ENCODE measurements at places on chromosomes 6 and 20. TPM values are rescaled to one million over a fixed set of nuclear protein-coding genes. Genes with fewer than 3 reads are reported as not detected.

GRCh38 chr20:60055740-60056139 is 97.5 kb downstream of the CDH26 start:
- no peak for DNase-seq

GRCh38 chr6:142845143-142845571 is 99.8 kb downstream of the HIVEP2 start:
- DNase-seq, result no peak

CLPSL2 gene
- not detected for polyA plus RNA-seq

KCNB1 gene
- polyA plus RNA-seq, result not detected

- no peak for DNase-seq
These were observed 22.7 kb upstream of the MCM3 start for GRCh38 chr6:52306972-52307870.

DNA sequence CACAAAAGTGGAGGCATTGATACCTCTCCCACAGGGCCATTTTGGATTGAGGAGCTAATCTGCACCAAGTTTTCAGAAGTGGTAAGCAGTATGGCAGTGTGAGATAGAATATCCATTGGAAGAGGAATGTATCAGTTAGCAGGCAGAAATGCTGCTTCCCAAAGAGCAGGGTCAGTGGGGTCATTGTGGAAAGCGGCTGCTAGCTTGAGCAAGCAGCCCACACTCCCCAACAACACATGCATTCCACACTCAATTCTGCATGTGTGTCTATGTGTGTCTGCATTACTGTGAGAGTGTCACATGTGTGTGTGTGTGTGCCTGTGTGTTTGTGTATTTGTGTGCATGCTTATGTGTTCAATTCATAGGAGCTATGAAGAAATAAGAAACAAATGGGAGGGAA is 190.9 kb upstream of the FOXA2 start:
- DNase-seq, result no peak

DNA sequence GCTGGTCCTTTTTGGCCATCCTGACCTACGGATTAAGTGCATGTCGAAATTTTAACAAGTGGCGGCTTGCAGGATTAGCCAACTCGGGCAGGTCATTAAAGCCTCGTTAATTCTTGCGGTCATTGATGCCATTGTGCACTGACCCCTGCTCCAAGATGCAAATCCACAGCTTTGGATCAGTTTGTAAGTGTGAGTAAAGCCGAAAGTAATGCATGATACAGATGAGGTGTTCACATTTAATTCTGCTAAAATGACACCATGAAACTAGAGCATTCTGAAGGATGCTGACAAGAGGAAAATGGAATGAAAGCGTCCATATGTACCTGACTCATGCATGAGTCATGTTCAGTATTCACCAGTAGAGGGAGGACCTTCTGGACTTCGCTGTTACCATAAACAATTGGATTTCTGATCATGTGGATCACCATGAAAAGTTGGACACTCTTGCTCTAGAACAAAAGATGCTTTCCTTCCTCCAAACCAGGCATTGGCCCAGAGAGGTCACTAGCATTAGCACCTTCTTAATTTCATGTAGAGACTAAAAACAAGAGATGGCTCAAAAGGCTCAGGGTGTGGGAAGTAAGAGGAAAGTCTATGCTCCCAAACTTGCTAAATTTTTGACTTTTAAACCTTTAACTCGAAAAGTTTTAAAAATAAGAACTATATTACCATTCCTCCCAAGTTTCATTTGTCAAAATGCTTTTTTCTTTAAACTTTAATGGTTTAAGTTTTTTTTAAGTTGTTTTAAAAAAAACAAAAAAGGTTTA is 48.0 kb downstream of the MUC22 start:
- peak; percentile 61 for DNase-seq

GRCh38 chr6:81714684-81715083 is 37.8 kb downstream of the TENT5A start:
- no peak for DNase-seq

GRCh38 chr6:89729818-89730217 is 89.8 kb downstream of the MDN1 start:
- DNase-seq, result no peak

- no peak for DNase-seq
These were observed 206.5 kb downstream of the SAMD5 start for GRCh38 chr6:147715035-147715434.

WFDC12 gene
- polyA plus RNA-seq, result not detected

- peak; percentile 29 for DNase-seq
These were observed 66.5 kb upstream of the ADGRG6 start for GRCh38 chr6:142235272-142235671.

- no peak for DNase-seq
These were observed 468.0 kb downstream of the UTRN start for GRCh38 chr6:144753023-144753705.
